ENCODE measurements at places on chromosomes 3 and 15.

GRCh38 chr15:91469632-91470567 lies 369.8 kb downstream of the SV2B start:
- peak; percentile 43 for DNase-seq

GRCh38 chr3:168251371-168251770 lies 155.6 kb upstream of the GOLIM4 start:
- no peak for DNase-seq

GRCh38 chr3:54785976-54786375 lies 141.9 kb downstream of the LRTM1 start:
- no peak for DNase-seq

DNA sequence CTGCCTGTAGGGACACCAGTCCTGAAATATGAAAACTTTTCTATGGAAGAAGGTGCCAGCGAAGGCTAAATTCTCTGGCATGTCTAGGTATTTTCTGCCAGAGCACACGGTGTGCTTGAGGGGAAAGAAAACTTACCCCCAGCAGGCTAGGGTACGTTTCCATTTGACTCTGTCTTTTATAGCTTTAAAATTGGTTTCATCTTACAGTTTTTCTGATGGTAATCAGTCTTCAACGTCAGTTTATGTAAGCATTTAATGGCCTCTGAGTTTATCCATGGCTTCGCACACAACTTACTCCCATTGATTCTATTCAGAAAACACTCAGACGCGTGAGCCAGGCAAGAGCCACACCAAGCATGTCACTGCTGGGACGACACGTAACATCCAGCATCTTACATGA lies 249.7 kb downstream of the ADAMTS17 start:
- DNase-seq, result no peak

- no peak for DNase-seq
These were observed 78.0 kb downstream of the CHCHD6 start for GRCh38 chr3:126781889-126782491.

- peak; percentile 79 for DNase-seq
These were observed 39.1 kb downstream of the KLF13 start for GRCh38 chr15:31365655-31366127.

- no peak for DNase-seq
These were observed 255.6 kb downstream of the ZNF621 start for GRCh38 chr3:40780291-40780924.
